ENCODE measurements at places on chromosomes 7 and 10.

DNA sequence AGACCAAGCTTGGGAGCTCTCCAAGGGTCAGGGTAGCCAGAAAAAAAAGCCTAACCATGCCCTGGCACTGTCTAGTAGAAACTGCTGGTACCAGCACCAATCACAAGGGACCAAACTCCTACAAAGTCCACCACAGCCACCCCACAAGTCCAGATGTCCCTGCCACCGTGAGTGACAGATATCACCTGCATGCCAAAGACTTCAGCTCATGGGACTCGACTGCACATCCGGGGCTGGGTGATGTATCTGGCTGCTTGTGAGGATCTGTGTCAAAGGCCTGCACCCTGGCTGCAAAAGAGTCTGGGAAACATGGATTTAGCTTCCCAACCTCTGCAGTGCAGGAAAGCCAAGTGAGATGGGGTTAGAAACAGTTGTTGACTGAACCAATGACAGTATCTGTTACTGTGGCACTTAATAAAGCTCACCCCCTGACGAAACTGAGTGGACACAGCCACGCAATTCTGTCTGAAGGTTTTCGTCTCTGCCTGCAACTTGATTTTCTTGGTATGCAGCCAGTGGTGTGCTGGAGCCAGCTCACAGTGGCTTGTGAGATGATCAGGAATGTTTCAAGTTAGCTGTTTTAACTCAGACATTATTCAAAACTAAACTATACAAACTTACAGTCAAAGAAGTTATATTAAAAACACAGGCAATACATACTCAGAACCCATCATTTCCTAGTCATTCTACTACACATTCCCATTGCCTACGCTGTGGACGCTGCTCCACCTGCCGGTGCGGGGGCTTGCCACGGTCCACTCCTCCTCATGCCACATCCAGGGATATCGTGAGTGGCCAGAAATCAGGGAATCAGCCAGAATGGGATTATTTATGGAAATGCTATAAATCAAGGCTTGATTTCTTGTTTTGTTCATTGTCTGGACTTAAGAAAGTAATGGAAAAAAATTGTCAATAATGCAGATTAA is 9.2 kb downstream of the ZNF488 start:
- no peak for DNase-seq

- DNase-seq, result no peak
These were observed 516.0 kb downstream of the REEP3 start for GRCh38 chr10:64037071-64037661.

DNA sequence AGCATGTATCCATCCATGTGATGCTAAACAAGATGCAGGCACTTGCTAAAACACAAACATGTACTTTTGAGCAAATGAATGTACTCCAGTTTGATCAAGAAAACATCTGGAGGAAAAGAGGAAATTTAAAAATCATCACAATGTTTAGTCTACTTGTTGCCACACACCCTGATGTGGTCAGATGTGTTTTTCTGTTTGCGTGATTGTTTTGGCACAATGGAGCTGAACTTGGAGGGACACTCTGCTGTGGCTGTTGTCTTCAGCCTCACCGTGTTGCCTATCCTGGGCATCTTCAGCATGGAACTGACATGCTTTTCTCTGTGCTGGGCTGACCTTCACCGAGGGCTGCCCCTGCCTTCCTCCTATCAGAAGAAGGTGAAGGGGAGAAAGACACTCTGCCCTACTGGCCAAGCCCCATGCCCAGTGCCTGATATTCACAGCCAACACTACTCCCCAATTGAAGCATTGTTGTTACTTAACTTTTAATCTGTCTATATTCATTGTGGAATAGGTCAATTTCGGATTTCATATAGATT is 268.3 kb upstream of the IGFBP3 start:
- no peak for DNase-seq

DNA sequence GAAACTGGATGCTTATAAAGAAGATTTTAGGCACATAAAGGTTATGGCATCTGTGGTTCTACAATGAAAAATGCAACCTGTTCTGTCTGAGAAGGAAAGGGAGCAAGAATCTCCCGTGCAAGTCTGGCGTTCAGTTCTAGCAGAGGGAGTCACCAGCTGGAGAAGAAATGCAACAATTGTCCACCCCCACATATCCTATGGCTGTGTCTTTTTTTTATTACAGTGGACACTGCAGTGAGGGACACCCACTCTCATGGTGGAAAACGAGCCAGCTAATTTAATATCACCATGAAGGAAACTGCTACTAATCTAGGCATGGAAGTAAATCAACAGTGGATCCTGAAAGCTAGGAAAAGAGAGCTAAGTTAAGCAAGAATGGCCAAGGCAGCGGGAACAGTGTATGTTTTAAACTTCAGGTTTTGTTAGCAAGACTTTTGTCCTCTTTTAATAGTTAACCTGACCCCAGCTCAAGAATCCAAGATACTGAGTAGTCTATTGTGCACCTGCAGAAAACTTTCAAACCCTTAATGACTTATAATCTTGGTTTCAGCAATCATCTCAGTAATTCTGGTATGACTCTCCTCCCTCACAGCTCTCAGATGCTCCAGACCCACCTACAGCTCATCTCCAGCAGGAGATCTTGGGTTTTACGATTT is 149.3 kb downstream of the FGFR2 start:
- no peak for DNase-seq
